ENCODE measurements at places on chromosomes 3 and 15.

GRCh38 chr3:45618081-45618509, 23.5 kb downstream of the LIMD1 start:
- peaks cover 6% of the 10 kb centered on the region for H3K4me1 ChIP-seq
- H3K27ac ChIP-seq: no peak overlapping the region
- no peaks in the 10 kb centered on the region for H3K36me3 ChIP-seq

DNA sequence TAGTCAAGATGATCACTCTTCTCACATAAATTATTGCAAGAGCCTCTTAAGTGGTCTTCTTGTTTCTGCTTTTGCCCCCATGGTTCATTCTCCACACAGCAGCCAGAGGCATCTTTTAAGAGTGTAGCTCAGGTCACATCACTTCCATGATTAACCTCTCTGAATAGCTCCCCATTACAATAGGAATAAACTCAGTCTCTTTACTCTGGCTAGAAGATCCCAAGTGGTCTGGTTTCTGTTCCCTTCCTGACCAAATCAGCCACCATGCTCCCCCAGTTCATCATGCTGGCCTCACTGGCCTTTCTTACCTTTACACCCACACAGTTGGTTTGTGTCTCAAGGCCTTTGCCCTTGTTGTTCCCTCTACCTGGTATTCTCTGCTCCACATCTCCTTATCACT, 8.2 kb downstream of the HHATL start:
- no peak for DNase-seq
- H3K36me3 ChIP-seq: no peaks in the 10 kb centered on the region
- H3K27ac ChIP-seq: no peak overlapping the region
- no peaks in the 10 kb centered on the region for H3K27me3 ChIP-seq
- H3K4me1 ChIP-seq: peaks cover 2% of the 10 kb centered on the region

DNA sequence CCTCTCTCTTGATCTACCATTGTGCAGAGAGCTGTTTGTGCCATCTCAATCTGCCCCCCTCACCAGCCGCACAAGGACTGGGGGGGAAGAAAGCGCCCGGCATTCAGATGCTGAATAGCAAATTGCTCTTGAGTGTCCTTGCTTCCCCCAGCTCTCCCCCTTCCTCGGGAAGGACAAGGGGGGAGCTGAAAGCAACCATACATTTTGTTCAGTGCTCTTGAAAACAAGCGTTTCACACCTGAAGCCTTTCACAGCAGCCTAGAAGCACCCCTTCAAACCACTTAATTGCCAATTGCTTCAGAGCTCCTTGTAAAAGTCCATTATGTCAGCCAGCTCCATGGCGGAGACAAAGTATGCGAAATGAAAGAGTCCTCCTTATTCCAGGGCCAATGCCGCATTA, 540.1 kb downstream of the NR2F2 start:
- H3K36me3 ChIP-seq: no peaks in the 10 kb centered on the region
- H3K27ac ChIP-seq: no peak overlapping the region
- no peaks in the 10 kb centered on the region for H3K4me1 ChIP-seq
- no peak for DNase-seq

DNA sequence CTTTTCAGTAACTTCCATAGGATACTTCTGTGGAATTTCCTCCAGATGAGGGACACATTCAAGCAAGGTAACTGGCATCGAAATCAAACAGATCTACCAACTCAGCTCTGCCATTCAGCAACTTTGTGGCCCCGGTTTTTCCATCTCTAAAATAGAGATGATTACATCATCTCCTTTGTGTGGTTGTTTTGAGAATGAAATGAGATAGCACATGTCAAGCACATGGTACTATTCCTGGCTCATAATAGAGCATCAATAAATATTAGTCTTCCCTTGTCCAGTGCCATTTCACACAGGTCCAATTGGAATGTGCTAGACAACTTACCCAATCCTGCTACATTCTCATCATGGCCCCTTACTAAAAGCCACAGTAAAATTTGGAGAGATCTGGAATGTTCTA, 24.2 kb upstream of the TM4SF4 start:
- no peak overlapping the region for H3K4me3 ChIP-seq
- H3K27me3 ChIP-seq: no peaks in the 10 kb centered on the region
- no peaks in the 10 kb centered on the region for H3K36me3 ChIP-seq
- no peaks in the 10 kb centered on the region for H3K4me1 ChIP-seq
- no peak overlapping the region for H3K27ac ChIP-seq

DNA sequence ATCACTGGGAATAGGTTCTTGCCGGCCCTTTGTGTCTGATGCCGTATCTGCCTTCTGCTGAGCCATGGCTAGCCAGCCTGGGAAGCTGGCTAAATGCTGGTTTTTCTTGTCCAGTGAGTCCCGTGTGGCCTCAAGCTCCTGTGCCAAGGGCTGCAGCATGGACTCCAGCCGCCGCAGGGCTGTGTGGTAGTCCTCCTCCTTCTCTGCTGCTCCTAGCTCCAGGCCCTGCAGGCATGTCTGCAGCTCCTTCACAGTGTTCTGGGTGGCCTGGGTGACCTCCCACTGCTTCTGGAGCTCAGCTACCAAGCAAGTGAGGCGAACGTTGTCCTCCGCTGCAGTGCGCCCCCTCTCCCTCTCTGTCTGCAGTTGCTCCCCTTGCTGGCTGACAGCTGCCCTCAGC, 24.9 kb downstream of the CXCR6 start:
- H3K27ac ChIP-seq: no peak overlapping the region
- H3K27me3 ChIP-seq: no peaks in the 10 kb centered on the region
- H3K4me1 ChIP-seq: peaks cover 19% of the 10 kb centered on the region
- H3K36me3 ChIP-seq: peaks cover 33% of the 10 kb centered on the region
- no peak overlapping the region for H3K4me3 ChIP-seq

GRCh38 chr15:34109797-34110663, 8.1 kb downstream of the PGBD4 start:
- no peak overlapping the region for H3K27ac ChIP-seq
- peak; percentile 80 for DNase-seq
- no peaks in the 10 kb centered on the region for H3K27me3 ChIP-seq
- no peaks in the 10 kb centered on the region for H3K36me3 ChIP-seq

GRCh38 chr3:150787741-150788370, 24.9 kb upstream of the SIAH2 start:
- no peaks in the 10 kb centered on the region for H3K36me3 ChIP-seq
- H3K4me3 ChIP-seq: no peak overlapping the region
- DNase-seq: peak; percentile 91
- H3K27me3 ChIP-seq: no peaks in the 10 kb centered on the region
- no peak overlapping the region for H3K27ac ChIP-seq
- peaks cover 7% of the 10 kb centered on the region for H3K4me1 ChIP-seq

DNA sequence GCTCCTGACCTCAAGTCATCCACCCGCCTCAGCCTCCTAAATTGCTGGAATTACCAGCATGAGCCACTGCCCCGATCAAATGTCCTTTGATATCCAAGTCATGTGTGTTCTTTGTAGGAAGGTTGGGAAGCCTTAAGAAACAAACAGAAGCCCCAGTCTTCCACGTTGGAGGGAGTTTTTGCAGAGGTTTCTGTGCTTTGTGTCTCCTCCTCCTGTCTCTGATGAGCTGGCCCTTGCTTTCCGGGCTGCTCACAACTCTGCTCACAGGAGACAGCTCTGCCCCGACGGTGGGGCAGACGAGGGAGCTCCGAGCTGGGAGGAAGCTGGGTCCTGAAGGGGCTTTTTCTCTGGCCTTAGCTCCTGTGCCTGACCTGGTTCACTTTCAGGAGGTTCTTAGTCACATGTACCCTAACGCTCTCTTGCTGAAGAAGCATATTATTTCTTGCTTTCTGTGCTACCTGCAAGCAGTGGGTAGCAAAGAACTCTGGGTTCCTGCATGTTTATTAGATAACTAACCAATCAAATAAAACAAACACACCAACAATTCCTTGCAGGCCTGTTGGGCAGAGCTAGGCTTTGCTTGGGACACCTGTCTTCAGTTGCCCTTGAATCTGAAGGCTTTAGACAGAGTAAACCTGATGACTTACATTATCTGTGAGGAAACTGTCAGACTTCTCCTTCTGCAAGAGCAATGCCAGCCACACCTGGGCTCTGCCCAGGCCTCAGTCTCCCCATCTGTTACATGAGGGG, 52.6 kb upstream of the SMAD6 start:
- H3K27me3 ChIP-seq: no peaks in the 10 kb centered on the region
- no peak for DNase-seq
- H3K4me1 ChIP-seq: no peaks in the 10 kb centered on the region

DNA sequence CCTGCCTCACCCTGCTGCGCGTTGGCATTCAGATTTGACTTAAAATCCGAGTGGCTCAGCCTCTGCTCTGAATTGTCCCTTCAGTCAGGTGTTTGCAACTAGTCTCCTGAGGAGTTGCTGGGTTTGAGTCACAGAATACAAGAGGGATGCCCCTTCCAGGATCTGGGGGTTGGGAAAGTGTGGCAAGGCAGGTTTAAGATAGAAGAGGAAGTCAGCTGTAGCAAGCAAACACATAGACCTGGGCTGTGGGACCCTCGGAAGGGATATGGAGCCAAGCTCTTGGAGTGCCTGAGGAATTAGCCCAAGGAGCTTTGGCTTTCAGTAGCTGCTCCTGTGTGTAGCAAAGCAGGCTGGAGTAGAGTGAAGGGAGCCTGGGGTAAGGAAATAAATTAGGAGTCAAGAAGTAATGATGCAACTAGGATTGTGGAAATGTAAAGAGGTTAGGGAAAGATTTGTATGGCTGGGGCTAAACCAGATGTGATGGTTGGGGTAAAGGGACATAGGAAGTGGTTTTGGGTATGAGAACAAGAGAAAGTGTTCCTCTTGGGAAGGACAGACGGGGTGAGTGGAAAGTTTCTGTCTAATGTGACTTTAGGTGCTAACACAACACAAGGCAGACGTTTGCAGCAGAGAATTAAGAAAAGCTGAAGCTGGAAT, 41.2 kb downstream of the RAB7A start:
- H3K27me3 ChIP-seq: no peaks in the 10 kb centered on the region
- no peaks in the 10 kb centered on the region for H3K4me1 ChIP-seq
- H3K4me3 ChIP-seq: no peak overlapping the region
- DNase-seq: no peak
- peaks cover 8% of the 10 kb centered on the region for H3K36me3 ChIP-seq
- H3K27ac ChIP-seq: no peak overlapping the region

DNA sequence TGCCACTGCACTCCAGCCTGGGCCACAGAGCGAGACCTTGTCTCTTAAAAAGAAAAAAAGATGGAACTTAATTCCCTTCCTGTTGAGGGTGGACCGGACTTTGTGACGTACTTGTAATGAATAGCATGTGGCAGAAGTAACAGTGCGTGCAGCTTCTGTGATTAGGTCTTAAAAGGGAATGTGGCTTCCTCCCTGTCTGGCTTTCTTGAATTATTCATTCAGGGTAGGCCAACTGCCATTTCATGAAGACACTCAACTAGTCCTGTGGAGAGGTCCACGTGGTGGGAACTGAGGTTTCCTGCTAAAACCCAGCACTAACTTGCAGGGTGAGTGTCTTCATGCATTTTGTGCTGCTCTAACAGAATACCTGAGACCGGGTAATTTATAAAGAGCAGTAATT, 98.9 kb upstream of the PIAS1 start:
- H3K4me1 ChIP-seq: peaks cover 8% of the 10 kb centered on the region
- H3K36me3 ChIP-seq: no peaks in the 10 kb centered on the region
- no peak for DNase-seq
- H3K27me3 ChIP-seq: no peaks in the 10 kb centered on the region

DNA sequence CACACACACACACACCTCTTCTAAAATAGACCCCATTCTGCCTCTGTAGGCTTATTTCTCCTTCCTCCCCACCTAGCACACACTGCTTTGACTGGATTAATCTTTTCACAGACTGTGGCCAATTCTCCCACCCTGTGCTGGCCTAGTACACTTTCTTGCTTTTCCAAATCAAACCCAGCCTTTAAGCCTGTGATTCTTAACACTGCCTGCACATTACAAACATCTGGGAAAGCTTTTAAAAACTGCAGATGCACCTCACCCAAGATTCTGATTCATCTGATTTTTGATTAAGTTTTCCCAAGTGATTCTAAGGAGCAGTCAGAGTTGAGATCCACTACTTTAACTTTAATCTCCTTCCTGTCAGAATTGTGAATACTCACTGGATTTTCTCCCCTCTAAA, 12.8 kb downstream of the CSNK1G1 start:
- H3K27me3 ChIP-seq: no peaks in the 10 kb centered on the region
- peaks cover 23% of the 10 kb centered on the region for H3K36me3 ChIP-seq
- H3K4me1 ChIP-seq: peaks cover 5% of the 10 kb centered on the region
- no peak overlapping the region for H3K4me3 ChIP-seq

GRCh38 chr3:64398476-64398875, 173.2 kb upstream of the PRICKLE2 start:
- no peak overlapping the region for H3K27ac ChIP-seq
- DNase-seq: no peak
- H3K4me1 ChIP-seq: no peaks in the 10 kb centered on the region
- H3K4me3 ChIP-seq: no peak overlapping the region
- H3K27me3 ChIP-seq: no peaks in the 10 kb centered on the region
- H3K36me3 ChIP-seq: no peaks in the 10 kb centered on the region

DNA sequence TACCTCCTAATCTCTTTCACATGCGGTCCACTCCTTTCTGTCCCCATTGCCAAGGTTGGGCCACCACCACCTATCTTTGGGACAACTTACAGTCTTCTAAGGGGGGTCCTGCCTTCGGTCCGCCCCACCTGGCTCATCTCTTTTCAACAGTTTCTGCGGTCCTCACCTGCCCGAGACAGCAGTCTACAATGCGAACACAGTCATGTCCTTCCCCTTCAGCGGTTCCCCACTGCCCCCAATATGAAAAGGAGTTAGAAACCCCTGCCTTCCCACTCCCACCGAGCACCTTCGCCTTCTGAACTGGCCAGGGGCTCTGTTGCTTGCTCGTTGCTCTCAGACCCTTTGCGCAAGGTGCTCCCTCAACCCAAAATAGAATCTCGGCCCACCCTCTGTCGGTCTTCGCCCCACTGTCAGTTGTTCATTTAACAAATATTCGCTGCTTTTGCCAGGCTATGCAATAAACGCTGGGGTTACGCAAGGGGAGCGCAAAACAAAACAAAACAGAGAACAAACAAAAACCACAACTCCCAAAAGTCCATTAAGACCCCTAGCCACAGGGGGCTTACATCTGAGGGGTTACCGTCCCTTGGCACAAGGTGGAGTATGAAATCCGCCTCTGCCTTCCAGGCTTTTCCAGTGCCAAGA, 611 bp upstream of the FANCI start:
- no peak overlapping the region for H3K27ac ChIP-seq
- H3K4me1 ChIP-seq: peaks cover 20% of the 10 kb centered on the region
- DNase-seq: no peak
- peaks cover 19% of the 10 kb centered on the region for H3K36me3 ChIP-seq
